CD4-positive, alpha-beta T cell treated with Interleukin-1 beta for 1 hour (primary cell): ENCODE measurements at places on chromosomes 13 and 19.
A peak's percentile ranks its signal among the peaks of the same experiment; 100 is the strongest.

DNA sequence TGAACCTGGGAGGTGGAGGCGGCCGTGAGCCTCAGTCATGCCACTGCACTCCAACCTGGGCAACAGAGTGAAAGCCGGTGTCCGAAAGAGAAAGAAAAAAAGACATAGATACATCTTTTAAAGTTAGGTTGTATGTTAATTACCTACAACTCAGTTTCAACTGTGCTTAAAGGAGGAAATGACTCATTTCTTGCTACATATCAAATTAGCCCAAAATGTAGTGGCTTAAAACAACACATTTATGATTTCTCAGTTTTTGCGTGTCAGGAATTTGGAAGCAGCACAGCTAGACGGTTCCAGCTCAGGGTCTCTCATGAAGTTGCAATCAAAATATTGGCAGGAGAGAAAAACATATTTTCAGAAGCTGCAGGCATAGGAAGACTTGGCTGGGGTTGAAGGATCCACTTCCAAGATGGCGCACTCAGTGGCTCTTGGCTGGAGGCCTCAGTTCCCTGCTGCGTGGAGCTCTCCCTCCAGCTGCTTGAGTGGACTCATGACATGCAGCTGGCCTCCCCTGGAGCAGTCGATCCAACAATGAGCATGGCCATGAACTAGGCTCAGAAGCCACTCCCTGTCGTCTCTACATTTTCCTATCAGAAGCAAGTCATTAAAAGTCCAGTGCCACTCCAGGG lies 7.1 kb downstream of the LDLR start:
- DNase-seq, result peak; percentile 50

DNA sequence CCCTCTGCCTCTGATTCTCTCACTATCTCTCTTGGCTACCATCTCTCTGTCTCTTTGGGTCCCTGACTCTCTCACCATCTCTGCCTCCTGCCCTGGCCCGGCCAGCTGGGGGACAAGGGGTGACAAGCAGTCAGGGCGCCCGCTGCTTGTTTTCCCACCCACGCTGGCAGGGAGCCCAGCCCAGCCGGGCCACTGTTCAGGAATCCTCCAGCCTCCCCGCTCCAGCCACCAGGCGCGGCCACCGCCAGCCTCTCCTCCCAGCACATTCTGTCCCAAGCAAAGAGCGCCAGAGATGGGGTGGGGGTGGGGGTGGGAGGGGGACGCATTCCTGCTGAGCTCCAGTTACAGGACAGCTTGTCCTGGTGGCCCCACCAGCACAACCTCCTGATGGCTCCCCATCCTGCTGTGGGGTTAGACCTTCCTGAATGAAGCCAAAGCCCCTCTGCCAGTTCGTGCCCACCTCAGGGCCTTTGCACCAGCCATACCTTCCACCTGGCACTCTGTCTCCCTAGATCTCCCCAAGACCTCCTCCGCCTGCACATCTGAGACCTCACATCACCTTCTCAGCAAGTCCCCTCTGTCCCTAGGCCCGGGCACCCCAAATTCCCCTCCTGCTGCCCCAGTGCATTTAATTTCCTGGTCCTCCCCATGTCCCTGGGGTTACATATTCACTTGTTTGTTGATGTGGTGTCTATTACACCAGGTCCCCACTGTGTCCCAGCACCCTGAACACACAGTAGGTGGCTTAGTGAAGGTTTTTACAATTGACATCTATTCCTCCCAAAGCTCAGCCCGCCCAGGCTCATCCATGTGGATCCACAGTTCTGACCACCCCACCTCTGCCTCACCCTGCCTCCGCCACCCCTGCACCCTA lies 12.5 kb downstream of the ARRDC2 start:
- DNase-seq, result no peak

- DNase-seq, result peak; percentile 56
These were observed 26.4 kb upstream of the TPTE2 start for GRCh38 chr13:19587635-19588300.

GRCh38 chr13:45873491-45874325 lies 22.2 kb upstream of the SIAH3 start:
- DNase-seq, result no peak

- DNase-seq, result peak; percentile 80
These were observed 58.9 kb upstream of the TM9SF2 start for GRCh38 chr13:99442273-99442895.

- DNase-seq, result no peak
These were observed 59.2 kb downstream of the SIPA1L3 start for GRCh38 chr19:37966211-37966661.

DNA sequence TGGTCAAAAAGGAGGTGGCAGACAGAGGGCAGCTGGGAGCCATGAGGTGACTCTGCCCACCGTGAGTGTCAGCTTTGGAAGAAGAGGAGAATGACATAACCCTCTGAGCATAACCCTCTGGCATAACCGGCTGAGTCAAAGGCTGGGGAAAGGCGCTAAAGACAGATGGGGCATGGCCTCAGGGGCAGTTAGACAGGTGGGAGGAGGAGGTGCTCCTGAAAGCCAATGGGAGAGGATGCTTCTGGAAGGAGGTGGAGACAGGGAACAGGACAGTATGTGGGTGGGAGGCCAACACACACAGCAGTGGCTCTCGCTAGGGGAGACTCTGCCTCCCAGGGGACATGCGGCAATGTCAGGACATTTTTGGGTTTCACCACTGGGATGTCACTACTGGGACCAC lies 17.1 kb downstream of the ELAVL1 start:
- DNase-seq, result no peak

DNA sequence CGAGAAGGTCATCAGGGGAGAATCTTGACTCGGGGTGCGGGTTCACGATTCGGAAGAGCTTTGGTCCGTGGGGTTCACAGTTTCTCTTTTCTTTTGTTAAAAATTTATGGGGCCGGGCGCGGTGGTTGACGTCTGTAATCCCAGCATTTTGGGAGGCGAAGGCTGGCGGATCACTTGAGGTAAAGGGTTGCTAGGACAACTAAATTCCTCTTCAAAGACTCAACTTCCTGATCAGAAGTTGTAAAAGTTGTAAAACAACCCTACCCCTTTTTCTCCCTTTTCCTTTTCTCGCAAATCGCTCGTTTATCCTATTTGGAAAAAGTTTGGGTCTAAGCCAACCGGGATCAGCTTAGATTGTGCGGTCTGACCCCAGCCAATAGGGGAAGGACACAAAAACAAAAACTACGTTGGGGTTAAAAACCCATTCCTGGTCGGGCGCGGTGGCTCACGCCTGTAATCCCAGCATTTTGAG lies 673 bp downstream of the ZNF486 start:
- DNase-seq, result no peak

DNA sequence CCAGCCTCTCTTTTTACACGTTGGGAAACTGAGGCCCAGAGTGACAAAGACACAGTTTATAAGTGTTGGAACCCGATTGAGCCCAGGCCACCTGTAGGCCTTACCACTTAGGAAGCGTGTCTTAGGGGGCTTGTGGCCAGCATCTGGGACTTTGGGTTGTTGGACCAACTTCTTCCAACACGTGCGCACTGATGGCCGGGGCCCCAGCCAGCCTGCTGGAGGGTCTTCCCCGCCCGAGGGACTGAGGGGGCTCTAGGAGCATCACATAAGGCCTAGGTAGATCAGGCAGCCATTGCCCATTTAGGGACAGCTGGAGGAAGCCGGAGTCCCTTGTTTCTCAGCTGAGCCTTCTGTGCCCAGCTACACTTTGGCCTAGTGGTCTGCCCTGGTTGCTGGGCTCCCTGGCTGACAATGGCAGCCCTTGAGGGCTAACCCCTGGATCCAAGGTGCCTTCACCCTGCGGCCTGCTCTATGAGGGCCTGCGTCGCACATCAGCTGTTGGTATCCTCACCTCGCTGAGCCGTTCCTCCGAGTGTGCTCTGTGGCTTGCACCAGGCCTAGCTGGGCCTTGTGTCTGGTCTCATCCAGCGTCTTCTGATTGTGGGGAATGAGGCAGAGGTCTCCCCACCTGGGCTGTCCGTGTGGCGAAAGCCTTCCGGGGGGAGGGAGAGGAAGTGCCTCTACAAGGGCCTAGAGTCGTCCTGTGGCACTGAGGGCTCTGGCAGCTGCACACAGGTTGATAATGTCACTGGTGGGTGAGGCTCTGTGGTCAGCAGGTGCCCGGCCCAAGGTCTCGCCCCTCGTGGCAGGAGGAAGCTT lies 1.2 kb downstream of the RAB11B start:
- no peak for DNase-seq

GRCh38 chr19:40674291-40674690 lies 16.2 kb downstream of the NUMBL start:
- no peak for DNase-seq

- DNase-seq, result no peak
These were observed 1.5 kb downstream of the CKM start for GRCh38 chr19:45320997-45321775.

GRCh38 chr19:39212375-39212742 lies 8.3 kb upstream of the SYCN start:
- DNase-seq, result peak; percentile 71

DNA sequence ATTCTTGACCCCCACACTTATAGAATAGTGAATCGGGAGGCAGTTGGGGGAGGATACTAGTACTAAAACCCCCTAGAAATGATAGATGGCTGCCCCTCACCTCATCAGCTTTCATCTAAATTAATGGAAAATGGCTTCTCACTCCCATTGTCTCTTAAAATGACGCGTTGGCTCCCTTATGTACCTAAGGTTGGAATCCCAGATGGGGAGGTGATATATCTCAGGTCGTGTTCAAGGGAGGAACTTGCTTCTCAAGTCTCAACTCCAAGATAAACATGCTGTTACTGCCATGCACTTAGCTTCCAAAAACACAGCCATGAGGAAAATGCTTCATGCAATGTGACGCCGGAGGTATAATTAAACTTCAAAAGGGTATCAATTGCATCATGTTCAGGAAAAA lies 18.8 kb upstream of the UBE2L5 start:
- DNase-seq, result no peak

DNA sequence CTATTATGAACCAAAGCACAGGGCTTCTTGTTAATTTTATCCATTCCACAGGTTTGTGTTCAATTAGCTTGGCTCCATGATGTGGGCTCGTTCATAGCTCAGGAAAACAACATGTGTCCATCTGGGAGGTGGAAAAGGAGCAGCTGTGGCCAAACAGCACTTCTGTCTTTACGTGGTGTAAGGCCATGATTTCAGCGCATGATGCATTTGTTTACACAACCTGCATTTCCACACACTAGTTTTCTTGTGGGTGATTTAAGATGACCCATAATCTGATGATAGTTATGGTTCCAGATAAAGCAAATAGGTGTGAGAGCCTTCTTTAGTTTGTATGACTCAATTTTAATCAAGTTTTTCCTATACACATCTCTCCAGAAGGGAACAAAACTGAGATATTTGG lies 101.7 kb downstream of the TNFRSF19 start:
- no peak for DNase-seq

DNA sequence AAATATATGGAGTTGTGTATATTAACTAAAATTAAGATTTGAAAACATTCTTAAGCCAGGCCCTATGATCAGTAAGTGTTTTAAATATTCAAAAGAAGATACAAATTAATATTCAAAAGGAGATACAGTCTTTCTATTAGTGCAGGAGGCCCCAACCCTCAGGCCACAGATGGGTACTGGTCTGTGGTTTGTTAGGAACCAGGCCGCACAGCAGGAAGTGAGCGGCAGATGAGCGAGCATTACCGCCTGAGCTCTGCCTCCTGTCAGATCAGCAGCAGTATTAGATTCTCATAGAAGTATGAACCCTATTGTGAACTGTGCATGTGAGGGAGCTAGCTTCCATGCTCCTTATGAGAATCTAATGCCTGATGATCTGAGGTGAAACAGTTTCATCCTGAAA lies 232.9 kb downstream of the FOXO1 start:
- DNase-seq, result peak; percentile 57

GRCh38 chr19:48338802-48339503 lies 13.6 kb downstream of the EMP3 start:
- DNase-seq, result no peak

- DNase-seq, result no peak
These were observed 12.4 kb upstream of the SIAH3 start for GRCh38 chr13:45863709-45864590.

DNA sequence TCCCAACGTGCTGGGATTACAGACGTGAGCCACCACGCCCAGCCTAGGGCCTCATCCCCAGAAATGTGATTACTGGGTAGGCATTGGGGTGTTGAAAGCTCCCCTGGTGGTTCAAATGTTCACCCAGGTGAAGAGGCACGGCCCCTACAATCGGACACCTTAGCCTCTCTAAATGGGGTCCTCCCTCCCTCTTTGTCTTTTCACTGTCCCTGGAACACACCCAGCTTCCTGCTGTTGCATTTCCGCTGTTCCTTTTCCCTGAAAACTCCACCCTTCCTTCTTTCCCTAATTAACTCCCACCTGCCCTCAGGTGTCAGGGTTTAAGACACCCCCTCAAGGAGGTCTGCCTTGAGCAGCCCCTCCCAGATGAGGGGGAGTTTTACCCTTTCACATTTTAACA lies 3.6 kb upstream of the PRODH2 start:
- DNase-seq, result no peak

GRCh38 chr13:27104606-27105005 lies 67.0 kb downstream of the USP12 start:
- no peak for DNase-seq

- no peak for DNase-seq
These were observed 22.0 kb upstream of the POU4F1 start for GRCh38 chr13:78625384-78625783.

DNA sequence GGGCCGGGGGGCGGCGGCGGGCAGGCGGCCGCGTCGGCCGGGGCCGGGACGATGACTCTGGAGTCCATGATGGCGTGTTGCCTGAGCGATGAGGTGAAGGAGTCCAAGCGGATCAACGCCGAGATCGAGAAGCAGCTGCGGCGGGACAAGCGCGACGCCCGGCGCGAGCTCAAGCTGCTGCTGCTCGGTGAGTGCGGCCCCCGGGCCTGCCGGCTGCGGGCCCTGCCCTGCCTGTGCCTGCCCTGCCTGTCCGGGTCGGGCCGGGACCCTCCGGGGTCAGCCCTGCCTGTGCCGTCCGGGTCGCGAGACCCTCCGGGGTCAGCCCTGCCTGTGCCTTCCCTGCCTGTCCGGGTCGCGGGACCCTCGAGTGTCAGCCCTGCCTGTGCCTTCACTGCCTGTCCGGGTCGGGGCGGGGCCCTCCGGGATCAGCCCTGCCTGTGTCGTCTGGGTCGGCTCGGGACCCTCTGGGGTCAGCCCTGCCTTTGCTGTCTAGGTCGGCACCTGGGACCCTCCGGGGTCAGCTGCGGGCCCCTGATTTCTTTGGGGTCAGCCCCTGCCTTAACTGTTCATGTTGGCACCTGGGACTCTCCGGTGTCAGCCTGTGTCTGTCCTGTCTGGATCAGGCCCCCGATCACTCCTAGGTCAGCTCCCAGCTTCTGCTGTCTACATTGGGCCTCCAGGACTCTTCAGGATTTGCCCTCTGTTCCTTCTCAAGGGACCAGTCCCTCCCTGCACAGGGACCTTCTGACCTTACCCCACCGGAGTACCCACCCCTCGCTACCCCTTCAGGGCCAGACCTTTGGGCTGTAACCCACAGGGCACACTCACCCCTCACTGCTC lies 659 bp downstream of the GNA11 start:
- DNase-seq, result peak; percentile 39

- DNase-seq, result peak; percentile 78
These were observed 1.2 kb downstream of the ZFP36 start for GRCh38 chr19:39407660-39408391.

- DNase-seq, result no peak
These were observed 84.3 kb downstream of the NUFIP1 start for GRCh38 chr13:44904967-44905366.
